ENCODE measurements at places on chromosomes 6 and 20.

GRCh38 chr6:125058546-125058945 lies 95.0 kb upstream of the TPD52L1 start:
- DNase-seq = no peak

DNA sequence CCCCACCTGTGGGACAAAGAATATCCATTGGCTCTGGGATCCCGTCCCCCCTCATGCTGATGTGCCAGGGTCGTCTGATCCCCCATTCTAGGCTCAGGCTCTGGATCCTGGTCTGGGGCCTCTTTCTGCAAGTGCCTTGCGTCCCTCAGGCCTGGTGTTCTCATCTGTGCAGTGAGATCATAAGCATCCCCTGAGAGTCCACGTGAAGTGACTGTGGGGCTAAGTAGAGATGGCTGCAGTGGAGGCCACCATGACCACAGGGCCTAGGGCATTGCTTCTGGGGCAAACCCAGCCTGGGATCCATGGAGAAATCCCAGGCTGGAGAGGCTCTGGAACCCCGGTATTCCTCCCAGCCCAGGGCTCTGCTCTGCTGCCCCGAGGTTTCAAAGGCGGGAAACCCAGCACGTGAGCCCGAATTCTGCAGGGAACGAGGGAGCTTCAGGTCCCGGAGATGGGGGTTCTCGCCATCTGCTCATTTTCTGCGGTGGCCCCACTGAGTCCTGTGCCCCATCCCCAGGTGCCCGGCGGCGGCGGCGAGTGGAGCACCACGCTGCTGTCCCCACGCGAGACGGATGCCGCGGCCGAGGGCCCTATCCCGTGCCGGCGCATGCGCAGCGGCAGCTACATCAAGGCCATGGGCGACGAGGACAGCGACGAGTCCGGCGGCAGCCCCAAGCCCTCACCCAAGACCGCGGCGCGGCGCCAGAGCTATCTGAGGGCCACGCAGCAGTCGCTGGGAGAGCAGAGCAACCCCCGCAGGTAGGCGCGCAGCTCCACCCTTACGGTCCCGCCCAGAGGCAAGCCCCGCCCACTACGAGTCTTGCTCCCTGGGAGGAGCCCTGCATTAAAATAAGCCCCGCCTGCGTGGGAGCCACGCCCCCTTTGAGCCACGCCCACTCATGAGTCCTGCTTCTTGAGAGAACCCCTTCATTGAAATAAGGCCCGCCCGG lies 105.5 kb upstream of the MYL9 start:
- peak; percentile 27 for DNase-seq

- no peak for DNase-seq
Observed at GRCh38 chr6:20056350-20056992, 155.8 kb downstream of the MBOAT1 start.

- DNase-seq = no peak
Observed at GRCh38 chr20:17589161-17589834, 19.4 kb downstream of the DSTN start.

DNA sequence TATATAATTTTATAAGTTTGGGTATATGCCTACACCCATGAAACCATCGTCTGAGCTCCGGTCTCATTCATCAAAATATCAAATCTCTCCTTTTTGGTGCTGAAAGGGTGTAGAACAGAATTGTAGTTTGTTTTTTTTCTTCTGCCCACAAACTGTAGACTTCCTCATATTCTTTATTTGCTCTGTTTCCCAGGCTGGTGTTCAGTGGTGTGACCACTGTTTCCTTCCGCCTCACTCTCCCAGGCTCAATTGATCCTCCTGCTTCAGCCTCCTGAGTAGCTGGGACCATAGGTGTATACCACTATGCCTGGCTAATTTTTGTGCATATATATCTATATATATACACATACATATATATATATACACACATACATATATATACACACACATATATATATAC lies 139.6 kb upstream of the HCRTR2 start:
- no peak for DNase-seq

DNA sequence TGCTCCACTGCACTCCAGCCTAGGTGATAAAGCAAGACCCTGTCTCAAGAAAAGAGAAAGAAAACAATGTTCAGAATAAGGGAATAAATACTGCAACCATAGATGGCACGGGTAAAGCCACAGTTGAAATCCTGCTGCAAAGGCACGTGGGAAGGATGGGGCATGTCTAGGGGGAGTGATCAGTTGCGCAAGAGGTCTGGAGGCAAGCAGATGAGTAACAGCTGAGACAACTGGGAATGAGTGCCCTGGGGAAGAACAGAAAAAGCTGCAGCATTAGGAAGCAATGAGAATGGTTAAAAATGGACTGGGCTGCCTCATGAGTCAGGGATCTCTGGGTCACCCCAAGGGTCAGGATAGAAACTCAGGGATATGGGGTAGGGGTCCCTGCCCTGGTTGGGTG lies 96.3 kb downstream of the GMPR start:
- no peak for DNase-seq

Data from thoracic aorta (tissue), 2 donors.